ENCODE measurements at places on chromosomes 1 and 21.

DNA sequence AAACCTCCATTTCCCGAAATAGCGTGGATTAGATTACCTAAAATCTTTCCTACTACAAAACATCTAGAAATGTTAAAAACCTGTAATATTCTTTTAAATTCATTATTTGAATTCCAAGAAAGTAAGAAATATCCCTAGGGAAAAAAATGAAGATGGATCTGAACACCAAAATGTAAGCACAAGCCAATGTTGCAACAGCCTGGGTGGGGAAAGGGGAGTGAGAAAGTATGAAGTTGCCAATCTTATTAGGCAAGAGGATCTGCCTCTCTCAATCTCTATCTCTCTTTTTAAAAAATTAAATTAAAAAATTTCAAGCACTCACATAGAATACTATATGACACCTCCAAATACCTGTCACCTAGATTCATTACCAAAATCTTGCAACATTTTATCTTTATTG lies 74.9 kb upstream of the IRF2BP2 start:
- no peak for DNase-seq

GRCh38 chr1:99811075-99811474 lies 39.1 kb upstream of the AGL start:
- no peak for DNase-seq

DNA sequence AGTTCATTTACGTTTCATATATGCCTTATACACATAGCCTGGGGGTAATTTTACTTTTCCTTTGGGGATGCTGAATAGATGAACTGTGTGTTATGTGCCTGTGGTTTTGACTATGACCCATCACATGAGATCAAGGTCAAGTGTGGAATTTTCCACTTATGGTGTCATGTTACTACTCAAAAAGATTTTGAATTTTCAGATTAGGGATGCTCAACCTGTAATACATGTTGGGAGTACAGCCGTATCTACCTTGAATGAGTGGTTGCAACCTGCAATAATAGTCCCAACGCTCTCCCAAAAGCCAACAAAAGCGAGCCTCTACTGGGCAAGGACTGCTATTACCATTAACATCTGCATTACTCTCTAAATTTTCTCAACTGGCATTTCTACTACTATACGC lies 68.5 kb upstream of the SDC3 start:
- DNase-seq: no peak

DNA sequence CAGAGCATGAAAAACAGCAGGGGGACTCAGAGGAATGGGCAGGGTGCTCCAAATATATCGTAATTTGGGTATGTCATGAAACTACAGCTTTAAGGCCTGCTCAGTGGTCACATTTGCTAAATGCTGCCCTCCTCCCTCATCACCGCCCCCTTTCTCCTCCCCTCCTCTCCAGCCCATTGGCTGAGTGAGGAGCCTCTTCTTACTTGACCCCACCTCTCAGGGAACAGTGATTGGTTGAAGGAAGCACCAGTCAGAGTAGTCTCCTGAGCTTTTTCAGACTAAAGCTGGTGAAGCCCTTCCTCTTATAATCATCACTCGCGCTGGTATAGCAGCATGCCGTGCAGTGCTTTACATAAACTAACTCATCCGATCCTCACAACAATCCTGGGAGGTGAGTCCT lies 10.0 kb upstream of the TTC39A start:
- no peak for DNase-seq

GRCh38 chr1:217524787-217525520 lies 105.9 kb downstream of the GPATCH2 start:
- no peak for DNase-seq

DNA sequence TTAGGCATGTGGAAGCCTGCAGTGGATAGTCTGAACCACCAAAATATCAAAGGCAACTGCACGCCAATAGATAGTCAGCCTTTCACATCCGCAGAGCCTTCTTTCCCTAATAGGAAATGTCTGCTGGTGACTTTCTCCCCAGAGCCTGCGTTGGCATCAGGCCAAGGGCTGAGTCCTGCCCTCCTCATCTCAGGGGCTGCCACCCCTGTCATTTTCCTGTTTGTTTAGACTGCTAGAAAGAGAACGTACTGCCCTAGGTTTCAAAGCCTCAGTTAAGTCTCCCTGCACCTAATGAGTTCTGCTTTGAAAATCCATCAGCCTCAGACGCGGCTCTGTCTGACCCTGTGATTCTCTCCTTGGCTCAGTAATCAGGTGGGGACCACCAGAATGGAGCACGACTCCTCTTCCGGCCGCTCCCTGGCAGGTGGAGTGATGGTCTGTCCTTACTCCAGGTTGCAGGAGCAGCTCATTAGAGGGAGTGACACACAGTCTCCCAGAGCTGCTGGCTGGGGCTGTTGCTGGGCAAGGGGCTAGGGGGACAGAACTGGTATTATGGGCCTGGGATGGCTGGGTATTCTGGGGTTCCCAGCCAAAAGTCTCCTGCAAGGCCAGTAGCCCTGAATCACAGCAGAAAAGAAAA lies 27.3 kb downstream of the STUM start:
- peak; percentile 12 for DNase-seq

DNA sequence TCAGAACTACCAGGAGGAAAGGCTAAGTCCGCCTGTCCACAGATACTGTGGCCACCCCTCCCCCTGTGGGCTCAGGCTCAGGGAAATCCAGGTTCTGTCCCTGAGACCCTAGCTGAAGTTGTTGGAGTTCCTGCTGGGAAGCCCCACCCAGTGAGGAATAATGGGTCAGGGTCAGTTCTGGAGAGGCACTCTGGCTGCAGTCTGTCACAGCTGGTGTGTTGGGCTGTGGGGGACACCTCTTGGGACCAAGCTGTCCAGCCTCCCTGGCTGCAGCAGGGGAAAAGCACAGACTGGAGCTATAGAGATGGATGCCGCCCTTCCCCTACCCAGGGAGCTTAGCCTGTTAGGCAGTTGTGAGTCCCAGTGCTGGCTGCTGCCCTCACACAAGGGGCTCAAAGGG lies 65.1 kb upstream of the RGS21 start:
- DNase-seq: no peak

DNA sequence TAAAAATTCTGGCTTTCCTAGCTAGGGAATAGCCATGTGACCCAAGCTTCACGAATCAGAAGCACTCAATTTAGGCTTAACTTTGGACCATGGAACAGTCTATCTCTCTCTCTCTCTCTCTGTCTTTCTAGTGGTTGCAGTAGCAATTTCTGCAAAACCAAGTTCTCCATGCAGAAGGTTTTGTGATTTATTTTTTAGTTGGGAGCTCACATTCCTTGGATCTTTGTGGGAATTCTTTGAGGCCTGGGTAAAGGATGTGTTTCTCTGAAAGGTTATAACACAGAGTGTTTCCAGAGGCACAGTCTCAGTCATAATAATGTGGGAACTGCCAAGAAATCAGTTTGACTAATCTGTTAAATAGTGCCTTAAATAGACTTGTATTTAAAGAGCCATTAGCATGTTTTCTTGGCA lies 112.3 kb upstream of the COL11A1 start:
- no peak for DNase-seq

GRCh38 chr1:29945426-29945825 lies 709.1 kb downstream of the PTPRU start:
- no peak for DNase-seq

DNA sequence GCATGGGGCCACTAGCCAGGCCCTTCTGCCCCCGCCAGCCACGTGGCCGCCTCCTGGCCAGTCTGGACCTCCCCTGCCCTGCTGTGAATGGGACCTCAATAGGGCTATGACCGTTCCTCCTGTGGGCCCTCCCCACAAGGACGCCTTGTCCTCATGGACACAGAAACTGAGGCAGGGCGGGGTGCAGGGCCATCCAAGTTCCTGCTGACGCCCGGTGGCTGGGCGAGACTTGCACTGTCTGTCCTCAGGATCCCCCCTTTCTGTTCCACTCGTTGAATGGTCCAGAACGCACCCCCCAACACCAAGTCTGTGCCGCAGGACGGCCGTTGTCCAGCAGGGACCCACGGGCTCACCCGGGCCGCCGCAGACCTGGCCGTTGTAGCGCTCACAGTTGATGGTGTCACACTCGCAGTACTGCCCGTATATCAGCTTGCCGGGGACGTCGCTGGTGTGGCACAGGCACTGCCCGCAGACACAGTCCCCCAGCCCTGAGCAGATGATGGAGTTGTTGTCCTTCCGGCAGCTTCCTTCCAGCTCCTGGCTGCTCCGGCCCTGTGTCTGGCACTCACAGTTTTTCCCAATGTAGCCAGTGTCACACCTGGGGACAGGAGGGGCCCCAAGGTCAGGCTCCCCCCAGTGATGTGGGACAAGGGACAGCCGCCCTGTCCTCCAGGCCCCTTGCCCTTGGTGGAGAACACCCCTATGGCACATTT lies 16.3 kb upstream of the PTTG1IP start:
- DNase-seq: no peak

- no peak for DNase-seq
These were observed 67.4 kb downstream of the ARHGEF10L start for GRCh38 chr1:17606826-17607440.

DNA sequence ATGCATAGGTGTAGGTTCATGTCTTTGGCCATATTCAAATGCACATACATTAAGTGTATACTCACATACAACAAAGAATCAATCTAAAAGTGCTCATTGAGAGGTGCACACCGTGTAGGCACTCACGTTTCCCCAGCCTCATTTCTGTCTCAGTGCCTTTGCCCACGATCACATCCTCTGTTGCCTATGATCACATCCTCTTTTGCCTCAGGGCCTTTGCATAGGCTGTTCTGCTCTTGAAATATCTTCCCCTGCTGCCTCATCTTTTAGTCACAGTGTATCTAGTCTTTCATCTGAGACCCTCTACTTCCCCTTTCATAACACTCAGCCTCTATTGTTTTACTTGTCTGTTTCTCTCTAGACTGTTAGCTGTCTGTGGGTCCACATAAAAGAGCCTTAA lies 69.3 kb downstream of the FOXD2 start:
- no peak for DNase-seq

DNA sequence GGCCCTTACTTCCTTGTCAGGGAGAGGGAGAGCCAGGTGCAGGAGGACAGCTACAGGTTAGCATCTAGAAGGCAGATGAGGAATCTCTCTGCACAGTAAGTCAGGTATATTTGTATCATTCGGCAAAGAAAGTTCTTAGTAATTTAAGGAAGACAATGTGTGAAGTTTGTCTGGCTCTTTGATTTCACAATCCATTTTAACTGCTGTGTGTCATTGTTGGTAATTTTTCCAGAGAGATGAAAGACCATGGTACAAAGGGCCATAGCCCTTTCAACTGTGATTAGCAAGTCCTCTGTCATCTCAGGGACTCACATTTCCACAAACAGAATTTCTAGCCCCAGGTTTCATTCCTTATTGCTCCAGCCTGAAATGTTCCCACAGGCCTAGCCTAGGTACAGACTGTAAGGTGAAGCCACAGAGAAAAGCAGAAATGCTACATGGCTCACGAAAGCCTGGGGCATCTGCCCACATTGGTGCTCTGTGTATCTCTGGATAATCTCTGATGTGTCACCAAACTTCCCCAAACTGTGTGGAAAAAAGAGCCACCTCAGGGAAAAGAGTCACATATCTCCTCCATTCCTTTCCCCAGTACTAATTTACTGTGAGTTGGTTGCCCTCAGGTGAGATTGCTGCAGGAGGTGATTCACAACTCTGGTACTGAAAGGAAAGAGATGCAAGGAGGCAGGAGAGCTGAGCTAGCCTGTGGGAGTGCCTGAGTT lies 70.6 kb downstream of the SYT6 start:
- DNase-seq: no peak

GRCh38 chr1:204623894-204624361 lies 61.6 kb downstream of the LRRN2 start:
- DNase-seq: no peak

DNA sequence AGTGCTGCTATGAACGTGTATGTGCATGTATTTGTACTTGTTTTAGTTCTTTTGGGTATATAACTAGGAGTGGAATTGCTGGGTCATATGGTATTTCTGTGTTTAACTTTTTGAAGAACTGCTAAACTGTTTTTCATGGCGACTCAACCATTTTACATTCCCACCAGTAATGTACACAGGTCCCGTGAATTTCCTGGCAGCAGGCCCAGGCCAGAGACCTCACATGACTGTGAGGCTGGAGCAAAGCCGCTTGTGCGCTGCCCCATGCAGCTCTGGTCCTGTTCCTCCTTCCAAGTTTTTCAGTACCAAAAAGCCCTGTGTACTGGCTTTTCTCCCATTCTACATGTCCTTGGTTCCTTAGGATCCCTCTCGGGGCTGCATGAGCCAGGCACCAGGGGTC lies 29.6 kb downstream of the ACOT11 start:
- DNase-seq: no peak

DNA sequence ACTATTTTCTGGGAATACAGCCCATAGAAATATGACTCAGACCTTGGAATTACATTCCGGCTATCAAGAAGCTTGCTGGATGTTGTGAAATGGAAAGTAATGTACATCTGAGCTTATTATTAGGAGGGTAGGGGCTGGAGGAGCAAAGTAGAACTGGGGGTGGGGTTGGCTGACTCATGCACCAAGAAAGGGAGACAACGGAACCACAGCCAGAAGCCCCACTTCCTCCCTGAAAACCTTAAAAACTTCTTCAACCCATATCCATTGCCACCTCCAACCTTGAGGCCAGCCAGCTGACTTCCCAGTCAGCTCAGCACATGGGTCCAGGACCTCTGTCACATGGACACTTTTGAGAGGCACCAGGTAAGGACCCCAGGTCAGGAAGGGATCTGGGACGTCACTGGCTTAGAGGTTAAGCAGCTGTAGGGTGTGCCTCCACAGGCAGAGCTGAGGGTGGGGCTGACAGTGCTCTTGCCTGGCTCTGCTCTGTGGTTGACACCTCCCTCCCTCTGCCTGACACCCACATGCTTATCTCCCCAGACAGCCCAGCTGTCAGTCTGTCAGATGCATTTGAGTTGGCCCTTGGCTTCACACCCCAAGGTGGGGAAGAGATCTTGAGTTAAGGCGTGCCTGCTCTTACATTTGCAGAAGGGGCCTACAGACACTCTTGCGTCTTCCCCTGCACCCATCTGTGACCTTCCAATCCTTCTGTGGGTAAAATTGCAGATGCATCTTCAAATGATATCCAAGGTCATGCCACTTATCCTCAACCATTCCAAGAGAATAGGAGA lies 5.7 kb upstream of the ZNF683 start:
- no peak for DNase-seq

GRCh38 chr1:168774241-168774640 lies 45.2 kb upstream of the DPT start:
- no peak for DNase-seq

DNA sequence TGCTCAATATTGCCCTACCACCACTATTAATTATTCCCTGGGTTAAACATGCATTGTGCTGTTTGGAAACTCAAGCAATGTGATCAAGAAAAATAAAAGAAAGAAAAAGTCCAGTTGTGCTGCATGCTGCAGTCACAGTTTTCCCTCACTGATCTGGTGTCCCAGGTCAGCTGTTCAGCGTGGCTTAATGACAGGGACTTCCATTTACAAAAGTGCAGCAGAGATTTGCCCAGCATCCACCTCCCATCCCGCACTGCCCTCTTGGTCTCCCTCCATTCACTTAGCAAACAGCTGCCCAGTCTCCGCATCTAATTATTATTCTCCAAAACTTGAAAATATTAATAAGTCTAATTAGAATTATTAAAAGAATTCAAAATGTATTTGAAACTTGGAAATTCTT lies 2.0 kb upstream of the OR2T4 start:
- no peak for DNase-seq

- no peak for DNase-seq
These were observed 8.9 kb upstream of the MRPL55 start for GRCh38 chr1:228118040-228118439.
